ENCODE measurements at places on chromosomes 6 and 20.
A peak's percentile ranks its signal among the peaks of the same experiment; 100 is the strongest.

- H3K4me3 ChIP-seq: no peak overlapping the region
- no peak overlapping the region for H3K27ac ChIP-seq
- H3K27me3 ChIP-seq: no peaks in the 10 kb centered on the region
- DNase-seq: peak; percentile 77
- peaks cover 8% of the 10 kb centered on the region for H3K4me1 ChIP-seq
Measured at GRCh38 chr20:25283221-25283951, 35.5 kb downstream of the PYGB start.

- no peak for DNase-seq
- H3K4me1 ChIP-seq: no peaks in the 10 kb centered on the region
- H3K27ac ChIP-seq: no peak overlapping the region
- peaks cover 42% of the 10 kb centered on the region for H3K27me3 ChIP-seq
- no peak overlapping the region for H3K4me3 ChIP-seq
Measured at GRCh38 chr6:29666826-29667130, 9.9 kb downstream of the MOG start.

DNA sequence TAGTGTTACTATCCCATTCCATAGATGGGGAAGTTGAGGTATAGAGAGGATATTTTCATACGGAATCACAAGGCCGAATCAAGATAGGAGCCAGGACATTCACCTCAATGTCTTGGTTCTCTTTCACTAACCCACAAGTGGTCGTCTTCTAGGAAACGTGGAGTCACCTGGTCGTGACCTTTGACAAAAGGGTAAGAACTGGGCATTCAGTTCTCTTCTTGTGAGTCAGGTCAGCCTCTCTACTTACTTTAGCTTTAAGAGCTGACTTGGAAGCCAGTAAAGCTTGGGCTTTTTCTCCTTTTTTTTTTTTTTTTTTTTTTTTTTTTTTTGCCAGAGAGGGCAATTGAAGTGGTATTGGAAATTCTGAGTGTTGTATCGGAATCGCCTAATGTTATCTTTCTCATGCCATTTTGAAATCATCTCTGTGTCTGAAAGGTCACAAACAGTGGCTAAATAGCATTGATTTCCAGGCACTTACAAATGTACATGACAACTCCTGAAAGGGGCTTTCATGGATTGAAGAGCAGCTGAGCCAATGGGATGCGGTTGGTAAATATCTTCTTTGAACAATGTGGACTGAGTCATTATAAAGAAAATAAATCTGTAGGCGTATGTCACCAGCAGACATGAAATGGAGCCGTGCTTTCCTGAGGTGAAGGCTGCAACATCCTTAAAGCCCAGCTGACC lies 356.9 kb downstream of the KIF16B start:
- H3K36me3 ChIP-seq: no peaks in the 10 kb centered on the region
- DNase-seq: no peak
- no peaks in the 10 kb centered on the region for H3K4me1 ChIP-seq

- H3K27ac ChIP-seq: peak overlapping the region; percentile 55
- peaks cover 18% of the 10 kb centered on the region for H3K4me1 ChIP-seq
- no peaks in the 10 kb centered on the region for H3K36me3 ChIP-seq
- DNase-seq: no peak
- H3K27me3 ChIP-seq: no peaks in the 10 kb centered on the region
Measured at GRCh38 chr20:50501972-50502745, 8.0 kb upstream of the PTPN1 start.

- no peak overlapping the region for H3K27ac ChIP-seq
- no peak overlapping the region for H3K4me3 ChIP-seq
- no peaks in the 10 kb centered on the region for H3K36me3 ChIP-seq
Measured at GRCh38 chr6:14390805-14391204, 273.2 kb downstream of the CD83 start.

DNA sequence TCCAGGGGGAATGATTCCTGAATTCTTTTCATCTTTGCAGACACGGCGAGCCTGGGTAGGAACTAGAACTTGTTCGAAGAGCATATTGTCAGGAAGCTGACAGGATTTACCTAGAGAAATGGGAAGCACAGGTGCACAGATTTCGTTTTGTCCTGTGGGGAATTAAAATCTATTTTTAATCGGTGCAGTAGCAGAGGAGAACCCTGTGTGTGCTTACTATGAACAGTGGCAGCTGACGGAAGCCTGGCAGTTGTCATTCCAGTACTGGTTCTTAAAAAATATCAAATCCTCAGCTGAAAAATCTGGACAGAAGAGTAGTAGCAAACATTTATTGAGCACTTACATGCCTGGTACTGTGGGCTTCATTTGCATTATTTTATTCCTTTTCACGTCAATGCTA lies 609.0 kb downstream of the QKI start:
- no peaks in the 10 kb centered on the region for H3K36me3 ChIP-seq
- H3K27ac ChIP-seq: no peak overlapping the region
- peaks cover 13% of the 10 kb centered on the region for H3K4me1 ChIP-seq

DNA sequence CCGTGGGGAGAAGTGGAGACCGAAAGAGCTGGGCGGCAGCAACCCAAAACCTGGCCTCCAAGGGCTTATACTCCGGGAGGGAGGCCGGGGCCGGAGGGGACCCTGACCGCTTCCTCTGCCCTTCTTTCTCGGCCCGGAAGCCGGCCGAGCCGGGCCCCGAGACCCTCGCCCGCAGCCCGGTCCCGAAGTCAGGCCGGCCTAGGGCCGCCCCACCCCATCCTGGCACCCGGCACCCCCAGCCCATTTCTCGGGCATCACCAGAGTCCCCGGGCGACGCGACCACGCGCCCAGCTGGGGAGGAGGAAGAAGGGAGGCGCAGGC lies 572 bp upstream of the ZDHHC14 start:
- peaks cover 19% of the 10 kb centered on the region for H3K4me1 ChIP-seq
- no peaks in the 10 kb centered on the region for H3K27me3 ChIP-seq
- DNase-seq: no peak
- H3K27ac ChIP-seq: peak overlapping the region; percentile 96
- no peaks in the 10 kb centered on the region for H3K36me3 ChIP-seq
- H3K4me3 ChIP-seq: peak overlapping the region; percentile 67

DNA sequence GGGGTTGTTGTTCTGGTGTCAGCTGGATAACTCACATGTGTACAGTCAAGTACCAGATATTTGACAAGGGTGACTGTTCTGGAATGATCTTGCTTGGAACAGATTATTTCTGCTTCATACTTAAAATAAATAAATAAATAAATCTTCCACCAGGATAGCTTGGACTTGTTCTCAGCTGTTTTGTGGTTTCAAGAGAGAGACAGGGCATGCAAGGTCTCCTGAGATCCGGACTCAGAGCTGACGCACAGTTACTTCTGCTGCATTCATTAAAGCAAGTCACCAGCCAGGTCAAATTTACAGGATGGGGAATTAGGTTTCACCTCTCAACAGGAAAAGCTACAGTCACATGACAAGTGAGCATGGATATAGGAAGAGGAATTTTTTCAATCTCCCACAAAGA lies 285.0 kb upstream of the SPTLC3 start:
- H3K4me1 ChIP-seq: no peaks in the 10 kb centered on the region
- H3K36me3 ChIP-seq: no peaks in the 10 kb centered on the region
- H3K4me3 ChIP-seq: no peak overlapping the region
- DNase-seq: no peak
- no peaks in the 10 kb centered on the region for H3K27me3 ChIP-seq

DNA sequence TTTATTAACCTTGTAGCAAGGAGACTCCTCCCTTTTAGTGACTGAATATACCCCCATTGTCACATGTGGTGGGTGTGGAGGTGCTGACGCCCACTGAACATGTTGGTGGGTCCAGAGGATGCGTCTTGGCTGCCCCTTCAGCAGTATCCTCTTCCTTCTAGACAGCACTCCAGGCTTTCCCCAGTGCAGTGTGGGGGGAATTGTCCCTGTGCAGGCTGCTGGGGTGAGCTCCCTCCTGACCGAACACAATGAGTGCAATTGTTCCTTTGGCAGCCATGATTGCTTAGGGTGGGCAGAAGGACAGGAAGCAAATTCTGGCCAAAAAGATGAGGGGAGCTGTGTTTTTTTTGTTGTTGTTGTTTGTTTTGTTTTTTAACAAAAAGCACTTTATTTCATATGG lies 209.3 kb upstream of the PDE10A start:
- H3K4me1 ChIP-seq: peaks cover 5% of the 10 kb centered on the region
- H3K36me3 ChIP-seq: no peaks in the 10 kb centered on the region
- H3K27ac ChIP-seq: no peak overlapping the region
- H3K27me3 ChIP-seq: peaks cover 4% of the 10 kb centered on the region

GRCh38 chr20:14820771-14821170 lies 483.4 kb upstream of the FLRT3 start:
- no peak overlapping the region for H3K4me3 ChIP-seq
- no peaks in the 10 kb centered on the region for H3K27me3 ChIP-seq

DNA sequence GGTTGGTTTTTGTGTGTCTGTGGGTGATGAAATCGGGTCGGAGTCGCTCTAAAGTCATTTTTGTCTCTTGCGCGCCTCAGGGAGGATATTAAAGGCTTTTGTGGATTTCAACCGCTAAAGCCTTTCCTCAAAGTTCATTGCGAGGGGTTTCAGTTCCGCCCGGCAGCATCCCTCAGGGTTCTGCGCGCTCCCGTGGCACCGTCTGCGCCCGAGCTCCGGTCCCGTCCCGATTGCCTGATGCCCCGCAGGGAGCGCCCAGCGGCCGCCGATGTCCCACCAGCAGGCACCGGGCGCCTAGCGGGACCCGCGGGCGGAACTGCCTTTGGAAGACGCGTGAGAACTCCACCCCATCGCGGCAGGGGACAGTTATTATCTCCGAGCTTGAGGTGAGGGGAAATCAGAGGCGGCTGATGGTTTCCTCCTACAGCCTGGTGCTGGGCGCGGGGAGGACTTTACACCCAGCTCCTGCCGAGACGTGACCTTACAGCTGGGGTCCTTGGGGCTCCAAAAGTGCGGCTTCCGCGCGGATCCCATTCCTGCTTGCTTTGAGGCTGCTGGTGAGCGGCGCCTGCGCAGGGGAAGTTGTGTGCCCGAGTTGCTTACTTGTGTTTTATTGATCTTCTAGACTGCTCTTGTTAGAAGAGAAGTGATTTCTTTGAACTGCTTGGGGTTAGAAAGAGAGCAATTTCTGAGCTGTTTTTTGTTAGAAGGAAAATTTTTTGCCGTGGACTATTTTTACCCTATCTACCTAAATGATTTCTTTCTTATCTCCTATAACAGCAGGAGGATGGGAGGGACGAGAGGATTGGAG lies 27.1 kb downstream of the ULBP1 start:
- H3K27me3 ChIP-seq: peaks cover 100% of the 10 kb centered on the region
- peak overlapping the region; percentile 36 for H3K4me3 ChIP-seq
- peak; percentile 58 for DNase-seq
- peaks cover 19% of the 10 kb centered on the region for H3K4me1 ChIP-seq
- no peaks in the 10 kb centered on the region for H3K36me3 ChIP-seq

- no peak for DNase-seq
- no peaks in the 10 kb centered on the region for H3K36me3 ChIP-seq
- H3K4me1 ChIP-seq: peaks cover 18% of the 10 kb centered on the region
- H3K4me3 ChIP-seq: no peak overlapping the region
- no peak overlapping the region for H3K27ac ChIP-seq
Measured at GRCh38 chr6:142570221-142570671, 268.4 kb downstream of the ADGRG6 start.

DNA sequence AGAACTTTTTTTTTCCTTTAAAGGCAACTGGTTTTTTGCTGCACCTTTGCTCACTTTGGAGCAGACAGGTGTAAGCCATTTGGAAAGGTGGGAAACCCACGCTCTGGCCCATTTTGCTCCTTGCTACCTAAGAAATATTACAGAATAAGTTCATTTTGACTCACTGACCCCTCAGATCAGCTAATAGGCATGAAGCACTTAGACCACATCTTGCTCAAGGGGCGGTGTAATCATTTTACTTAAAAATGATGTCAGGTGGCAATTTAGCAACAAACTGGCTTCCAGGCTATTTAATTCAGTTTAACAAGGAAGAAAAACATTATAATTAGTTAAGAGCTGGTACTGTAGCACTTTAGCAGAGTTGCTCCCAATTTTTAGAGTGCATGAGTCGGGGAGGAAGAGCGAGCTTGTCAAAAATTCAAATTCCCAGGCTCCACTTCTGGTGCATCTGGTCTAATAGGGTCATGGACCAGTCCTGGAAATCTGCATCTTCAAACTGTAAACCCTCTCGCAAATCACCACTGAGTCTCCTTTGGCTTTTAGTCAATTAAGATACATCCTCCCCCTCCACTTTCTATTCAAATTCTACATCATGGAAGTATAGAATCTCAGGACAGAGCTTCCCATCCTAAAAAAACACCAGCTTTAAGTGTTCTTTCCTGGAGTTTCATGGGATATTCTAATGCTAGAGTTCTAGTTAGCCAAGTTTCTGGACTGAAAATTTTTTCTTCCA lies 38.2 kb downstream of the JAG1 start:
- DNase-seq: no peak
- H3K27me3 ChIP-seq: no peaks in the 10 kb centered on the region
- no peak overlapping the region for H3K4me3 ChIP-seq
- H3K27ac ChIP-seq: peak overlapping the region; percentile 68

GRCh38 chr6:4894049-4894448 lies 109.8 kb downstream of the RPP40 start:
- H3K27ac ChIP-seq: no peak overlapping the region
- no peak overlapping the region for H3K4me3 ChIP-seq
- H3K4me1 ChIP-seq: peaks cover 6% of the 10 kb centered on the region
- no peaks in the 10 kb centered on the region for H3K27me3 ChIP-seq
- DNase-seq: no peak
- H3K36me3 ChIP-seq: peaks cover 47% of the 10 kb centered on the region

DNA sequence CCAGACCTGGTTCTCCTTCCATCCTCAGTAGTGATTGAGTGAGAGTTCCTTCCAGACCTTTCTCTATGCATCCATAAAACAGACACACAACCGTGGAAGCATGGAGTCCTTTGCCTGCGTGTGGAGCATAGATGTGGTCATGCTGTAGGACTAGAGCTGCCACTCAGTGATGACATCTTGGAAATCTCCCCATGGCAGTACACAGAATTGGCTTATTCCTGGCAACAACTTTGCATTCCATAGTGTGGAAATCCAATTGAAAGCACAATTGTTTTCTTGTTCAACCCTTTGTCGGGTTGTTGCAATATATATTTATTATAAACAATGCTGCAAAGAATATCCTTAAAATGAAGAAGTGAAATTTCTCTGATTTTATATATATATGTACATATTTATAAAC lies 547.8 kb downstream of the CDH26 start:
- no peaks in the 10 kb centered on the region for H3K4me1 ChIP-seq
- no peak overlapping the region for H3K4me3 ChIP-seq
- H3K27me3 ChIP-seq: peaks cover 14% of the 10 kb centered on the region
- H3K27ac ChIP-seq: no peak overlapping the region
- DNase-seq: no peak

DNA sequence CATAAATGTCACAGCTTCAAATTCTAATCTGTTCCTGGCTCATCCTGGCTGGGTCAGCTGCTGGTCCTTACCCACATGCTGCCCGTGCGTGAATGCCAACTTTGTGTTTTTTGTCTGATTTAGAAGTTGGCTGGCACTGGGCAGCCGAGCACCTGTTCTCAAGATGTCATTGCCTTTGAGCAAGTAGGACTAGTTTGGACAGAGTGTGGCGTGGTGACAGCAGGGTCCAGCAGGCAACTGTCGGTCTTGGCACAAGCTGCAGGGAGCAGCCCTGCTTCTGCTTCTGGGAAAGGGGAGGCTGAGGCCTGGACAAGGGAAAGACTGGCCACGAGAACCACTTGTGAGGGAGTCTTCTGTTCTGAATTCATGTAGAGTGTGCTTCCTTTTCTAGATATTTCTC lies 26.4 kb upstream of the ADRM1 start:
- no peaks in the 10 kb centered on the region for H3K4me1 ChIP-seq
- peaks cover 66% of the 10 kb centered on the region for H3K36me3 ChIP-seq
- no peak overlapping the region for H3K4me3 ChIP-seq
- no peak overlapping the region for H3K27ac ChIP-seq

- peak overlapping the region; percentile 94 for H3K27ac ChIP-seq
- H3K4me3 ChIP-seq: peak overlapping the region; percentile 61
- peak; percentile 89 for DNase-seq
- no peaks in the 10 kb centered on the region for H3K27me3 ChIP-seq
Measured at GRCh38 chr6:105994591-105995390, 91.3 kb upstream of the PRDM1 start.
